Gastroesophageal sphincter (tissue), 4 donors: ENCODE measurements at places on chromosomes 5 and 9. TPM values are rescaled to one million over a fixed set of nuclear protein-coding genes. Genes with fewer than 3 reads are reported as not detected.

DNA sequence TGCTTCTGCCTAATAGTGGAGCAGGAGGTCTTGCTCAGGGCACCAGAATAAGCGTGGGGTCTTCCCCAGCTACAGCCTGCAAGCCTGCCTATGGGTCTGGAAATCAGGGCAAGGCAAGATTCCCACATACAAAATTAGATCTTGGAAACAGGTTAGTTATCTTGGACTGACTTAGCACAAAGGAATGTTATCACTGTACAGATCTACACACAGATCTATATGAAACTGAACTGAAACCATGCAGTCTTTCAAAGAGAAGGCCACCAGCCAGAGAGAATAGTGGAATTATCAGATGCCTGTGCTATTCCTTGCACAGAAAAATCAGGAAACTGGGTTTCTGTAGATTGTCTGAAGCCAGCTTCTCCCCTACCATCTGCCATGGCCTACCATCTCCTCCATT lies 585.7 kb downstream of the ACTL7B start:
- no peak for ATAC-seq

GRCh38 chr9:136511670-136512592 lies 29.1 kb upstream of the SEC16A start:
- peak; percentile 69 for ATAC-seq

- no peak for ATAC-seq
These were observed 172.3 kb downstream of the PDZD2 start for GRCh38 chr5:31811210-31811609.

DNA sequence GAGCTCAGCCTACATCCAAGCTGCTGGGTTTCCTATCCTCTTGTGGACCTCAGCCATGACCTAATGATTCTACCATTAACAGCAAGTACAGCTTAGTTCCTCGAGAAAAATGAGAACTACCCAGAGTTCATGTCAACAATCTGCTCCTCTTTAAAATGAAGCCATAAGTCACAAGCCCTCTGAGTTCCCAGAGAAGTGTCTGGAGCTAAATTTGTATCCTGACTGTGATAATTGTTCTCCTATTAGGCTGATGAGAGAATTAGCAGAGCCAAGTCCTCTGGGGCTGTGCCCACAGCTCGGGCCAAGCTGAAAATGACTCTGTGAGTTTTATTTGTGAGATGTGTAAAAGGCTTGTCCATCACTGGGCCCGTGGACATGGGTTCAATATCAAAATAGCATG lies 145.1 kb upstream of the SMIM23 start:
- ATAC-seq = peak; percentile 52

- no peak for ATAC-seq
These were observed 73.3 kb upstream of the PCSK1 start for GRCh38 chr5:96506376-96506775.

BTNL9 gene
- total RNA-seq = 7.5 TPM

DNA sequence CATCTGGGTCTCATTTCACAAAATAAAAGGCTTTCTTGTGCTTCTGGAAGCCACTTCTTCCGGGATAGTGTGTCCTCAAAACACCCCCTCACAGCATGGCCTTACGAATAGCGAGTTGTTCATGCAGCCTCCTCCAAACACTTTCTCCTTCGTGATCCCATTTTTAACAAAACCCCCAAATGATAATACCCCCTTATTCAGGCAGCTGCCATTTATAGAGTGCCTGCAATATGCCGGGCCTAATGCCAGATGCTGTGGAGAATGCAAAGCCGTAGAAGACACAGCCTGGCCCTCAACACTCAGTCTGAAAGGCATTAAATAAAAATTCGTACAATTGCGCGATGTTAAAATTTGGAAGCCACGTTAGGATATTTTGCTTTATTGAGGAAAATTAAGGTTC lies 66.4 kb upstream of the SLC44A1 start:
- no peak for ATAC-seq

LPAR1 gene
- total RNA-seq = 27.1 TPM

GRCh38 chr5:65213921-65214525 lies 267.7 kb downstream of the ADAMTS6 start:
- ATAC-seq = no peak

- ATAC-seq = no peak
These were observed 59.4 kb downstream of the DAP start for GRCh38 chr5:10701567-10702039.

TPPP gene
- 28.6 TPM for total RNA-seq

DNA sequence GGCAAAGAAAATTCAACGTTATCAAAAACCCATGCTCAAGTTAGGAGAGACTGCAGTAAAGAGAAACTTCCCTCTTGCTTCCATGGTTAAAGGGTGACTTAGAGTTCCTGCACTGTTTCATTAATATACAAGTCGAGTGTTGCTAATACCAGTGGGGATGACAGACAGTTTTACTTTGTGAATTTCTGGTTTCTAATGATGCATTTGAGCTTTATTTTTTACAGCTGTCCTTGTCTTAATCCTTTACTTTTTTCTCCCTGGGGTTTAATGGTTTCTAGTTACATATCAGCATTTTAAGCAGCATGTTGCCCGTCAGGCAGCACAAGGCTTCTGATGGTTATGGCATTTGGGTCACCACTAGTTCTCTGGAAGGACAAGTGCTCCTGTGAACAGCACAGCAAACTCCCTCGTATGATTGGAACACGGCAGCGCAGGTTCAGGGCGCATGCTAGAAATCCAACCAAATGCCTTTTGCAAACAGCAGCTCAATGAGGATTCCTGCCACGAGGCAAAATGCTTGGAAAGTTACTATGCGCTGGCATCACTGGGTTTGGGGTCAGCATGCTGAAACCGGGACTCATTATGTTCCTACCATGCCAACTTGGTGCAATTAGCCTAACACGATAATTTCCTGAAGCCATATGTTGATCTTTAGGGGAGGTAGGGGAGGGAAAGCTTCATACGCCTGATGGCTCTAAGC lies 463.8 kb downstream of the BNC2 start:
- no peak for ATAC-seq

- no peak for ATAC-seq
These were observed 190.7 kb downstream of the CCDC171 start for GRCh38 chr9:15743512-15743911.

- no peak for ATAC-seq
These were observed 37.6 kb downstream of the ELL2 start for GRCh38 chr5:95923918-95924544.
